ENCODE measurements at places on chromosomes 12 and 14. TPM values are rescaled to one million over a fixed set of nuclear protein-coding genes. Genes with fewer than 3 reads are reported as not detected.

TEX52 gene
- not detected for total RNA-seq

SAV1 gene
- 53.5 TPM for total RNA-seq

DNA sequence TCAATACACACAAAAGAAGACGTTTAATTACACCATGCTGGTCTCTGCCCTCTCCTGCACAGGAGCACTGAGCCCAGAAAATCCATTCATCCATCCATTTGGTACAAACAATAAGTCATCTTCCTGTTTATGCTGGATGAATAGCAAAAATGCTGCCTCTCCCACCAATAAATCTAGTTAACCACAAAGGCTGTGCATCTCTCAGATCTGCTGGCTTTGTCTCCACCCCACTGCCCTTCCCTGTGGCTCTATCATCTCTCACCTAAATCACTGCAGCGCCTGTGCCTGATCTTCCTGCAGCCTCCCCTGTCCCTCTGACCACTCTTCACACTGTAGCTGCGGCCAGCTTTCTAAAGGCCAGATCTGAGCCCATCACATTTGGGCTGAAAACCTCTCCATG lies 72.9 kb upstream of the DDX11 start:
- peak; percentile 76 for DNase-seq

DNA sequence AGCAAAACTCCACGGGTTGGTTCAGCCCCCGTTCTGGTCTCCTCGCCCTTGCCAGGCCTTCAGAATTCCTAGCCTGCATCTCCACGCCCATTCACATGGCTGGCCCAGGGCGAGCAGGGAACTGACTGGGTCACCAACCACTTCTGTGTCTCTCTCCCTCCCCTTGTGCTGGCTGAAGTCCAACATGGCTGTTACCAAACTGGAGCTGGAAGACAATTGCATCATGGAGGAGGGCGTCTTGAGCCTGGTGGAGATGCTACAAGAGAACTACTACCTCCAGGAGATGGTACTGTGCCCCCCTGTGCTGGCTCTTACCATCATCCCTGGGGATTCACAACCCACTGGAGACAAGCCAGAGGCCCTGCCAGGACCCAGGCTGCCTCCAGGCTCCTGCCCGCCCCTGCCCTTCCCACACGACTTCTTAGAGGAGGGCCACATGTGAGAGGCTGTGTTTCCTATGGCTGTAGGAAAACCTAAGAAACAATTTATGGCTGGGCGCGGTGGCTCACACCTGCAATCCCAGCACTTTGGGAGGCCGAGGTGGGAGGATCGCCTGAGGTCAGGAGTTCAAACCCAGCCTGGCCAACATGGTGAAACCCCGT lies 9.9 kb downstream of the LRRC74A start:
- DNase-seq = no peak

- DNase-seq = no peak
Measured at GRCh38 chr12:76374386-76375020, 26.3 kb upstream of the BBS10 start.

- no peak for DNase-seq
Measured at GRCh38 chr12:55696796-55697462, 10.8 kb downstream of the ITGA7 start.

- no peak for DNase-seq
Measured at GRCh38 chr14:37508503-37508902, 86.5 kb downstream of the FOXA1 start.

GRCh38 chr12:58009405-58010195 lies 68.2 kb downstream of the ATP23 start:
- DNase-seq = no peak

DNA sequence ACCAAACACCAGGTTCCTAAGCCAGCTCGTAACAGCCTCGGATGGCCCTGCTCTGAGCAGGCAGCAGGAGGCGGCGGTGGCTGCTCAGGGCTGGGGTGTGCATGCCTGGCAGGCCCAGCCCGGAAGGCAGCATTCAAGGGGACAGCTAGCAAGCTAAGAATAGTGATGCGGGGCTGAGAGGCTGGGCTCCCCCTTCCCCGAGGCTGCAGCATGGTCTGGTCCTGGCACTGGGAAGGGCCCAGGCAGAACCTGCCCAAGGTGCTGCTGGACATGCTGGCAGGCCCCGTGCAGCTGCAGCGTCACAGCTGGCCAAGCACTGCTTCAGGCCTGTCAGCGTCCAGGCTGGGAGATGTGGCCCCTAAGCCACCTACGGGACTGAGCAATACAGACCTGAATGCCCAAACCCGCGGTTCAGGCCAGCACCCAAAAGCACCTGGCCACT lies 26.4 kb upstream of the NUDT14 start:
- no peak for DNase-seq

All from fibroblast of villous mesenchyme (primary cell).